Activated naive CD4-positive, alpha-beta T cell treated with anti-CD3 and anti-CD28 coated beads, Interleukin-2, amount 50 U/mL, for 72 hours (primary cell): ENCODE measurements at places on chromosomes 2 and 18.
A peak's percentile ranks its signal among the peaks of the same experiment; 100 is the strongest.

DNA sequence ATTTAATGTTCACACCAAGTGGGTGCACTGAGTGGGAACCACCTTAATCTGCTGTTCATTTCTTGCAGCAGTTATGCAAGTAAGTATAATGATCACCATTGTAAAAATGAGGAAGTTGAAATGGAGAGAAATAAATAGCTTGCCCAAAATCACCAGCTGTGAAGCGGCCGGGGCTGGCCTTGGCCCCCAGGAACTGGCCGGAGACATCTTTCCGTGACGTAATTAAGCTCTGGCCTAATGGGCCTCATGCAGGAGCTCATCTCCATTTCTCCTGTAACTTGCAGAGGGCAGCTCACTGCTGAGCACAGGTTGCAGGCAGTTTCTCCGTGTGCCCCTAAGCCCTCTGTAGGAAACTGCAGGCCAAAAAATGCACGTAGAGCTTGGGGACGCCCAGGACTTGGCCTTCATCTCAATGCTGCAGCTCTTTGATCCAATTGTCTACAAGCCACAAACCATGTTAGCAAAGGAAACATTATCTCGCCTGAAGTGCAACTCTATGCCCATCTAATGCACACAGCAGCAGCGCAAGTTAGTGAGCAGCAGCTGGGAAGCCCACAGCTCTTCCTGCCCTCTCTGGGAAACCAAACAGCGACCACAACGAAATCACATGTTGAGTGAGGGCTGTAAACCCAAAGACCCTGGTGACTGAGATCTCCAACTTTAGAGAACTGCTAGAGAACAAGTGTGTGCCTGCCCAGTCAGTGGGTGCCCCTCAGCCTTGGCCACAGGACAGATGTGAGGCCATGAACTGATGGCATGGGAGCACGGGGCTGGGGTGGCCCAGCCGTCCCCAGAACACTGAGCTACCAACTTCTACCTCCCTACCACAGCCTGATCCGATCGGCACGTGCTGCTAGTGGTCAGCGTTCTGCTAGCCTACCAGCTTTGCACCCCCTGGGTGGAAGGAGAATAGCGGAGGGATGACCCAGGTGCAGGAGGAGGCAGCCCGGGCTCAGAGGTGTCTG is 28.8 kb downstream of the APCDD1 start:
- DNase-seq: no peak

DNA sequence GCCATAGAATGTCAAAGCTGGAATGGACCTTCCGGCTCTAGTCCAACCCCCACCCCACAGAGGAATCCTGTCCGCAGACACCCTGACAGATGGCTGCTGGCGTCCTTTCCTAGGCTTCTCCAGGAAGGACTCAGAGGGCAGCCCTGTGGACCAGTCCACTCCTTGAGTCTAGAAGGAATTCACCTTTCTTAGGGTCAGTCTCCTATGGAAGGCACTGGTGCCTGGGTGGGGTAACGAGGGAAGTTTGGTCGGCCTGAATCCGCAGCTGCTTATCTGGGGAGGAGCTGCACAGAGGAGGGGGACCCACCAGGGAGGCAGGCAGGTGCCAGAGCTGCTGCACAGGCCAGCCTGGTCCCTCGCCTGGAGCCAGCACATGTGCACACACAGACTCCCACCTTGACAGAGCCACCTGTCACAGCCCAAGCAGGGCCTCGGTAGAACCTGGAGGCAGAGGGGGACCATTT is 2.5 kb downstream of the DNMT3A start:
- DNase-seq: no peak

DNA sequence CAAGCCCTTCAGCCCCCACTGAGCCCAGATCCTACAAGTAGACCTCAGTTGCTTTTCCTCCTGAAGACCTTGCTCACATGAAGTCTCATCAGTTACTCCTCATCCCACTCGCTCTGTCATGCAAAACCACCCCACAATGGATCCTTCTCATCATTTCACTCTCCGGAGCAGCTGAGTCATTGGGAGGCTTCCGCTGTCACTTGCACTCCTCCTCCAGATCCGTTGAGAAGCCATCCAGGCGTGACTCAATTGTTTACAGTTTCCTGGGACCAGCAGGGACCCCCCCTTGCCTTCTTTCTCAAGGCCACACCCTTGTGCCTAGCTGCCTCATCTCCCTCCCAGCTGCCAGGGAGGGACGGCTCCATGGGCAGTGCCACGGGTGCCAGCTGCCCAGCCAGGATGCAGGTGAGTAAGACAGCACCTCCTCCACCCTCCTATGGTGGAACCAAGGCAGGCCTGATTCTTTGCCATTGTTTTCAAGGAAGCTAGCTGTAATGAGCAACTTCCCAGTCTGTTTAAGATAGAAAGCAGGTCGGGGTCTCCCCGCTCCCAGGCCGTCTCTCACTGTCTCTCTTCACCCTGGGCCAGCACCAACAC is 16.3 kb downstream of the GPR55 start:
- DNase-seq: peak; percentile 44

GRCh38 chr18:9404565-9405060 is 70.0 kb downstream of the TWSG1 start:
- peak; percentile 9 for DNase-seq

DNA sequence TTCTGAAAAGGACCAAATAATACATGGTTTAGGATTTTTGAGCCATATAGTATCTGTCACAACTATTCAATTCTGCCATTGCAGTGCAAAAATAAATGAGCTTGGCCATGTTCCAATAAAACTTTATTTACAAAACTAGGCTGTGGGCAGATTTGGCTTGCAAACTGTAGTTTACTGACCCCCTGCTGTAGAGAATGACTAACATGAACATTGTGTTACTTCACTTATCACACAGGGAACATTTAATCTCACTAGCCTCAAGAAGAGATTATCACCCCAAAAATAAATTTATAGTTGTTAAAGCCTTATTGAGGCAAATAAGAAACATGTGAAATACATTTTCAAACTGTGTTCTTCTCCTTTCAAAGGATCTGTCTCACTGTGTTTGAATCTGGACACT is 766.2 kb downstream of the MBD2 start:
- no peak for DNase-seq

DNA sequence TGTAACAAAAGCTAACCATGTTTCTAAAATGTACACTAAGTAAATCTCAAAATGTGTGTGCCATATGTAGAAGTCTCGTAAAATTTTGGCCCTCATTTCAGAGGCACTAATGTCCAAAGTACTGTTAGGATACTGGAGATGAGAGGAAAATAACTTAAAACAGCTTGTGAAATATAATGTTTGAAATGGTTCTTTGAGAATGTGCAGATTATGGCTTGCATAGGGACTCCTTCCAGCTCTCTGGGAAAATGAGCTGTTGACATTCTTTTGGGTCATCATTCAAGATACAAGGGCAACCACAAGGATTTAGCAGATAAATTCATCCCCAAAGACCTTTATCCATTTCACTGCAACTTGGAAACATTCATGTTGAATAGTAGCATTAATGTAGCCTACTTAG is 38.1 kb upstream of the OTX1 start:
- DNase-seq: no peak

GRCh38 chr2:230947908-230948365 is 22.9 kb upstream of the GPR55 start:
- no peak for DNase-seq

DNA sequence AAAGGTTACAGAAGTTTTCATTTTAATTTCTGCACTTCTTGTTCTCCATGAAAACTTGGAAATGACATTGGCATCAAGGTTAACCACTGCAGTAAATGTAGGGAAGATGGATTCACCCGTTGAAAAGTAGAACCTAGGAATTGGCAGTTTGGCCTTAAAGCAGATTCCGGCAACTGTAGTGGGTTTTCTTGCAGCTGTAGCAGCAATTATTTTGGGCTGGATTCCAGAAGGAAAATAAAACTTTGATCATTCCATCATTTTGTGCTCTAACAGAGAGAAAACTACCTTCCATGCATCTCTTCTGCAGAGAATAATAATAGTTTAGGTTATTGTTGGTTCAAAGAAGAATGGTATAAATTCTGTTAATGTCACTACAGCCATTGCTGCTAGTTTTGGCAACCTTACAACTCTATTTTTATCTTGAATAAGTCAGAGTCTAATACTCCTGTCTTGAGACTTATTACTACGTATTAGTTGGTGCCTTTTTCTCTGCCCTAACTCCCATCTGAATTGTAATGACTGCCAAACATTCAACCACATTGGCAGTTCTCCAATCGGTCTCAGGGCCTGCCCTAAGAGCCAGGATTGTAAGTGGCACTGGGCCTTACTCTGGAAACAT is 178.1 kb upstream of the PIEZO2 start:
- DNase-seq: no peak

GRCh38 chr2:214514704-214515103 is 103.8 kb downstream of the VWC2L start:
- no peak for DNase-seq

DNA sequence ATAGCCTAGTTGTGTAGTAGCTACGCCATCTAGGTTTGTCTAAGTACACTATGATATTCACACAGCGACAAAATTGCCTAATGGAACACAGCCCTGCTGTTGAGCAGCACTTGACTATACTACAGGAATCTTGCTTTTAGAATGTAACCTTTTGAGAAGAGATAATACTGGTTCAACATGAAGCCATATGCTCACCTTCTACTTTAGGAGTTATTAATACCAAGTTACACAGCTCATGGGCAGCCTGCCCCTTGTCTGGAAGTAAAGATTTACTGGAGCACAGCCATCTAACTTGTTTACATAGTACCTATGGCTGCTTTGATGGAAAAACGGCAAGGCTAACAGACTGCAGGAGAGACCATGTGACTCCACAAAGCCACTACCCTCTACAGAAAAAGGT is 174.8 kb downstream of the DYM start:
- DNase-seq: no peak

- no peak for DNase-seq
Observed at GRCh38 chr2:118604811-118605210, 242.6 kb downstream of the EN1 start.

- DNase-seq: no peak
Observed at GRCh38 chr18:68608851-68609490, 105.9 kb downstream of the TMX3 start.

- no peak for DNase-seq
Observed at GRCh38 chr18:44128365-44128764, 552.3 kb upstream of the SETBP1 start.

DNA sequence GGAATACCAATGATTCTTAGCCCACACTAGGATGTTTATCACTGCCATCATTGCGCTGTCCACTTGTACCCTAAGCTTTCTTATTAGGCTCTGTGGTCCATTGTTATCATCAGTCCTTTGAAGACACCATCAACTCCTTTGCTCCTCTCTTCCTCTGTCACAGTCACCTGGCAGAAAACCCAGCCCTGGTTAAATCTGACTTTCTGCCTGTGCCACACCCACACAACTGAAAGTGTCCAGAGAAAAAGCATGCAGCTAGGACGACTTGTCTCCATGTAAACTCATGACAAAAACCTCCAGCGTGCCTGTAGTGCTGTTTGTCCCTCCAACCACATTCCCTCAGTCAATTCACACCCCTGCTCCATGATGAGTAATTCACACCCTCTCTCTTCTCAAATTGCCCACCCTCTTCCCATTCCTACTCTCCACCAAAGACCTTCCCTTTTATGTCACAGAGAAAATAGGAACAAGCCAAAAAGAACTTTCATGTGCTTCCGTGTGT is 297.4 kb upstream of the MGAT5 start:
- no peak for DNase-seq

DNA sequence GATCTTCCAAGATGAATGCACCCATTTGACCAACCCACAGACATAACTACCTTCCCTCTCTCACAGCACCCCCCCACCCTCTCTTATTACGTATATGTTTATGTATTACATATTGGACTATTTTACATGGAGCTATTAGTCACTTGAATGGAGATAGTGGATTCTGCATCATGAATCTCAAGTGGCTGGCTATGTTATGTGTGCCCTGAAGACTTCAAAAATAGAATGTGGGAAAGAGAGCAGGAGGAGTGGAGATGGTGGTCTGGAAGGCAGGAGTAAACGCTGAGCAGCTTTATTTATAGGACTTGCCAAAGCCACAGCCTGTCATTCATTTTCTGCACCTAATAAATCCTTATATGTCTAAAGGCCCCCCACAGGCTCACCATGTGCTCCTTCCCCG is 4.9 kb downstream of the ANTXR1 start:
- no peak for DNase-seq

DNA sequence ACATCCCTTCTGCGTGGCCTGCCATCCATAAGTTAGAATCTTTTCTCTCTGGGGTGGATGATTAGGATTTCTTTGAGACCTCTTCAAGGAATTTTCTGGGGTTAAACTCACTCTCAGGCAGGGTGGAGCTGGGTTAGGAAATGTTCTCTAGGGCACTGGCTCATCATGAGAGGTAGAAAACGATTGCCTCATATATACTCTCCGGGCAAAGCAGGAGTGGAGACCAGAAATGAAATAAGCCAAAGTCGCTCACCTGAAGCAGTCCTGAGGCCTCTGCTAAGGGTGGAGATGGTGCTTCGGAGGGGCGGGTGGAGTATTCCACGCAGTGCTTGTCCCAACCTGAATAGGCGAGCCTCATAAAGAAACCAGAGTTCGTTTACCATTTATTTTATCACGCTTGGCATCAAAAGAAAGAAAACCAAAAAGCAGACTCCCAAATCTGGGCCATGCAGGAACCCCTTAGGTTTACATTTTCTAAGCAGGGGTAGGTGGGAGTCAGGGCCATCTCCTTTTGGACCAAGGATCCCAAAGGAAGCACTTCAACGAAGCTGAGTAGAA is 249.3 kb upstream of the MEIS1 start:
- no peak for DNase-seq

- no peak for DNase-seq
Observed at GRCh38 chr2:1595274-1595673, 149.0 kb downstream of the PXDN start.

- DNase-seq: no peak
Observed at GRCh38 chr2:161965994-161966393, 108.0 kb downstream of the DPP4 start.

DNA sequence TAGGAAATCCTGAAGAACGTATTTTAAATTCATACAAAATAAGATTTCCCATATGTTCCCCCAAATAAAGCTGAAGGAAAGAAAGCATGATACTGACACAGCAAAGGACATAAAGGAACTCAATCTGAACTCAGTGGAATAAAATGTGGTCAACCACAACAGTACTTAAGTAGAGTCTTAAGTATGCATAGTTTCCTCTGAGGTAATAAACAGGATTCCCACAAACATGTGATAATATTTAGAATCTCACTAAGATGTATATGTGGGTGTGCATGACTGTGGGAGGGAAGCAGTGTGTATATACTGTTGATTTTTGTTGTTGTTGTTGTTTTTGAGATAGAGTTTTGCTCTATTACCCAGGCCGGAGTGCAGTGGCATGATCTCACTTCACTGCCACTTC is 69.3 kb downstream of the NOL10 start:
- no peak for DNase-seq

GRCh38 chr2:173387079-173387478 is 32.4 kb downstream of the CDCA7 start:
- no peak for DNase-seq

DNA sequence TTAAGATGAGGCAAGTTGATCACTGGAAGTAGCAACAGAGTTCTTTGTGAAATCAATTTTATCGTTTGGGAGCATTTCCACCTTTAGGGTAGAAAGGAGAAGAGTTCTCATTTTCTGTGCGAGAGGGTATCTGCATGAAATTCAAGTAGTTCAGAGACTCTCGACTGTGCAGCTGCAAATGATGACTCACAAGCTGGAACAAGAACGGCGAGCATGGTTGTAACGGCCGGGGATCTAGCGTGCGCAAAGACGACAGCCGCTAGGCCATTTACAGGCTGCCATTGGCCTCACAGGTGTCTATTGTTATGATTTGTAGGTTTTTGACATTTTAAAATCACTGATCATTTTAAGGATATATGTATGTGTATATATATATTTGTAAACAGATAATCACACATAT is 5.2 kb downstream of the KLHL29 start:
- no peak for DNase-seq

- DNase-seq: no peak
Observed at GRCh38 chr2:208370881-208371633, 35.5 kb upstream of the PTH2R start.

GRCh38 chr2:208012449-208012848 is 12.9 kb downstream of the PLEKHM3 start:
- no peak for DNase-seq
